ENCODE measurements at places on chromosomes 2 and 18.

DNA sequence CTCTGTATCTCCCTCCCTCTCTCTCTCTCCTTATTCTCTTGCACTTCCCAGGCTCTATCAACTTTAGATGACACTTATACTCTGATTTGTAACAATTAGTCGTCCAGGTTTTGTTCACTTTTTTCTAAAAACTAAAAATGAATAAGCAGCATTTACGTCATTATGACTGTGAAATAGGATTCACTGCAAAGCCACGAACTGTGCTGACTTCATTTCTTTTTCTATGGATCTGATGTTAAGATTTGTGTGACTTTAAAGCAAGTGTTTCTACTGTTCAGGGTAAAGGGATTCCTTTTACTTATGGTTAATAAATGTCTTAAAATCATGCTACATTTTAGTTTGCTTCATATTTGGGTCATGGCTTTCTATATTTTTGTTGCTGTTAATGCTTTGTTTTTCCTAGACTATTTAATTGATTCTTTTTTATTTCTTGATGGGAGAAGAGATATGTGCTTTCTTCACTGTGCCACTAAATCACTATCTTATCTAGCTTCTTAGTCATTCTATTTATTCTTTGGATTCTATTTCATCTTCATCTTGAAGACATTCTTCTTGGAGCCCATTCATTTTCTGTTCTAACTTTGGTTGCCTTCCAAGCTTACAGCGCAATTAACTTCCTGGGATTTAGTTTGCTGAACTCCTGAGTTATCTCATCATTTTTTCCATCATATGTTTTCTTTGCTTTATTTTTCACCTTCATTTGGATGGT is 480.4 kb upstream of the TRIB2 start:
- no peak for DNase-seq

DNA sequence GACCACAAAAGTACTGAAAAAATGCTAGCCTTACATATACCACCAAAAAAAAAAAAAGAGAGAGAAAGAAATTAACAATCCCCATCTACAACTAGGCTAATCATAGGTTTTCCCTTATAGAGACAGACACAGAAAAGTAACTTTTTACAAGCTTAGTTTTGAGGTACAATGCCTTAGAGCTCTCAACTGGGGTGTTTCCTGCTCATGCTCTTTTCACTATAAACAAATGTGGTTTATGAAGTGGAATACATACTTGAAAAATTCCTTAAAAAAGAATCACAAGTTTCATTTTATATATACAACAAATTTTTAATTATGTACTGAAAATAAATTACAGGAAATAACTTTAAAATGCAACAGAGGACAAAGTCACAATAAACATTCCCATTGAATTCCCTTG is 82.5 kb downstream of the ATL2 start:
- DNase-seq = no peak

DNA sequence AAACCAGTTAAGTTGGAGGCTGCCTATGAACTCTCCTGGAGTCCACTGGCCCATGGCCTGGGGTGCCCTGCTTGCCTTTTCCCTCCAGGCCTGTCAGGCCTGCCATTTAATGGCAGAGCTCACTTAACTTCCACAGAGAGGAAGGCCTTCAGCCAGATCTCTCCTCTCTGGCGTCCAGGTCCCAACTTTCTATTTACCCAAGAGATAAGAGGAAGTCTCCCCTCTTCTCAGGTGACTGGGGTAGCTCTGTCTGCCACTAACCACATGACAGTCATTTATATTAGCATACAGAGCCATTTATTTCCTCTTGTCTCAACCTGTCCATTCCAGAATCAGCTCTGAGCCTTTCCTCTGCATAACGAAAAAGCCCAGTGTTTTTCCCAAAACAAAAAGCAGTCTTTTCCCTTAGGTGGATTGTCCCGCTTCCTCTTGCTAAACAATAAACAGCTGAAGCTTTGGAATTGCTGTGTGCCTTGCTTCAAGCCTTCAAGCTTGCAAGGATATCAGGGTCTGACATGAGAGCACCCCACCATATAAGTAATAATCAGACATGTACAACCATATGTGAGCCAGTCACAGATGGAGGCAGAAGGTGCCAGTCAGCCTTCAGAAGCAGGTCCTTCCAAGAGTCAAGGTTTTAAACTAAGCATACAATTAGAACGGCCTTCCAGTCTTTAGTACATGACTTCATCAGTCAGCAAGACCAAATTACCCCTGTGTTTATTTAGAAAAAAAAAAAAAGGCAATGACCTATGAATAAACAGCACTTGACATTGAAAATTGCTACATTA is 71.2 kb upstream of the STPG4 start:
- no peak for DNase-seq

GRCh38 chr2:216165711-216166110 is 56.6 kb downstream of the XRCC5 start:
- DNase-seq = no peak

- DNase-seq = no peak
Measured at GRCh38 chr18:78678318-78678695, 301.3 kb upstream of the SALL3 start.

DNA sequence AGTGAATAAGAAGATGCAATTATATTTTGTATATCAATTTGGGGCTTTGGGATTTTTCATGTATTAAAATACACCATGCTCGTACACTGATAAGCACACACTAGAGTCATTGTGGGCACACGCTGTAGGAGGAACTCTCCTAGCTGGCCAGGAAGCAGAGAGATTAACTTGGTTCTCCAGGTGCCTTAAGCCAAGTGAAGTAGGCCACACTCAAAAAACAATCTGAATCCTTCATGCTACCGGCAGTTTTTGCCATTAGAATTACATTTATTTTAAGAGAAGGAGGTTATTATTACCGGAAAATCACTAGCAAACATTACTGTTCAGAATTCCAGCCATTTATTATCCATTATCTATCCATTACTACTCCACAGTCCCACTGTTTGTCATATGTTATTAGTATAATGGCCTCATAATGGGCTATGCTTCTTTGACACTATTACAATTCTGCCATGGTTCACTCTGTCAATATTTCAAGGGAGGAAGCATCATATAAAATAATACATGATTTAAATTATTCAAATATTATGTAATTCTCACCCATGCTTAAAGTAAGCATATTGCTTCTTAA is 214.4 kb downstream of the L3MBTL4 start:
- DNase-seq = no peak

DNA sequence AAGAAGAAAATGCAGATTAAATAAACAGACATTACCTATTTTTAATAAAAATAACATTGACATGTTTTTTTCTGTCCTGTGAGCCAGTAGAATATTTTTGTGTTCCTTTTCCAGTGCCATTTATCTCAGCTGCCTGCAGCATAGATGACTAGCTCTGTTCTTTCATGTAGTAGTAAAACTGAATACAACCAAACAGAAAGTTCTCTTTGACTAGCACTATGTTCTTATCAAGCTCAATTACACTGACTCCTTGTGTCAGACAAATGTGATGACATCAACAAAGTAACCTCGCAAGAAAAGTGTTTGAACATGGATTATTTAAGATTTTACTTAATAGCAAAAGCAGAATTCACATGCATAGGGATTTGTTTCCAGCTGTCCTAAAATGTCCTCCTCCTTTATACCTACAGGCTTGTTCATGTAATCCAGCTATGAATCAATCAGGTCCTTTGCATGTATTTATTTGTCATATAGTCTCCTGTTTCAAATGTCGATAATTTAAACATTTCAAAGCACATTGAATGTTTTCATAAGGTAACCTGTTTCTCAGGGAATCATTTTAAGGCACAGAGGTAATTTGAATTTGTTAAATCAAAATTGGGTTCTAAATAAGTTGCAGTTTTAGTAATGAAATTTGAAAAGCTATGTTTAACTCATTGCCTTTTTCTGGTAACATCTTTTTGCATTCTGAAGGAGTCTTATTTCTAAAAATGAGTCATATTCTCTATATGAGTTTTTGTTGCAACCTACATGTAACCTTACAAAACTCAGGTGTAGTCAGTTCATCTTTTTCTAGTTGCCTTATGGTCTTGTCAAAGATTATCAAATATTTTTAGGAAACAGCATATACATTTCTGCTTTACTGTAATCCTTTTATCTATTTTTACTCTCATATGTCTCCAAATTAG is 215.3 kb upstream of the GULP1 start:
- DNase-seq = no peak

Data from activated T-cell treated with anti-CD3 and anti-CD28 coated beads for 4 hours (primary cell).